T follicular helper cell (primary cell): ENCODE measurements at places on chromosomes 5 and 9.

GRCh38 chr5:61177716-61178115, 15.4 kb upstream of the SMIM15 start:
- no peak for DNase-seq

DNA sequence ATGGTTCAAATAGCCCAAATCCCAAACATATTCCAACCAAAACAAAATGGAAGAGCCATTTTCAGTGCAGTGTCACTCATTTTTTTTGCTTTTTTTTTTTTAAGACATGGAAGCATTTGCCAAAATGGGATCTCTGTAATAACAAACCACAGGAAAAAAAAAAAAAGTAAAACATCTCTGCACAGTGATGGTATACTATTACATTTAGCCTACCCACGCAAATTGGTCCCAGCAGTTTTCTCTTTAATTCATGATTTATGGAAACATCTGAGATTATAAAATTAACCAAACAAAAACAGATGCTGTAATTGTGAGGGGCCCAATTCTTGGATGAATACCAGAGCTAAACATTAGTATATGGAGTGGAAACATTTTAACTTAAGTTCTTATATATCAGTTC, 566.6 kb downstream of the ZNF608 start:
- DNase-seq = no peak

DNA sequence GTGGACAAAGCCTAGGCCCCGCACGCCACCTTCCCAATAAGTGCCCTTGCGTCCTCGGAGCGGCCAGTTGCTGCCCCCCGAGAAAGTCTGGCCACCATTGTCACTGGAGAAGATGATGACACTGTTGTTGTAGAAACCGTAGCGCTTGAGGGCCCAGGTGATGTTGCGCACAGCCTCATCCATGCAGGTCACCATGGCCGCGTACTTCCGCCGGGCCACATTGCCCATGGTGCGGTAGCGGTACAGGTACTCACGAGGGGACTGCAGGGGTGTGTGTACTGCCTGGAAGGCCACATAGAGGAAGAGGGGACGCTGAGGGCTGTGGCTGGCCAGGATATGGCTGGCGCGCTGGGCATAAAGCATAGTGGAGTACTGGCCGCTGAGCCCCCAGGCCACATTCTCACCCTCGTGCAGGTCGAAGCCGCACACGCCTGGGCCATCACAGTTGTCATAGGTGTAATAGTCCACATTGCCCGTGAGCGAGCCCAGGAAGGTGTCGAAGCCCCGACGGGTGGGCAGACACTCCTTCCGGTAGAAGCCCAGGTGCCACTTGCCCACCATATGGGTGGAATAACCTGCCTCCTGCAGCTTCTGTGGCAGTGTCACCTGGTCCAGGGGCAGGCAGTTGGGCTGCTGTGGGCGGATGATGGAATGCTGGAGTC, 4.6 kb downstream of the ARSI start:
- no peak for DNase-seq

DNA sequence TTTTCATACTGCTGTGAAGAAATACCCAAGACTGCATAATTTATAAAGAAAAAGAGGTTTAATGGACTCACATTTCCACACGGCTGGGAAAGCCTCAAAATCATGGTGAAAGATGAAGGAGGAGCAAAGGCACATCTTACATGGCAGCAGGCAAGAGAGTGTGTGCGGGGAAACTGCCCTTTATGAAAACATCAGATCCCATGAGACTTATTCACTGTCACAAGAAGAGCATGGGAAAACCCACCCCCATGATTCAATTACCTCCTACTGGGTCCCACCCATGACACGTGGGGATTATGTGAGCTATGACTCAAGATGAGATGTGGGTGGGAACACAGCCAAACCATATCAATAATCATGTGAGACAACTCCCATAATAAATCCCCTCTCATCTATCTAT, 8.7 kb downstream of the TTC39B start:
- DNase-seq = no peak

DNA sequence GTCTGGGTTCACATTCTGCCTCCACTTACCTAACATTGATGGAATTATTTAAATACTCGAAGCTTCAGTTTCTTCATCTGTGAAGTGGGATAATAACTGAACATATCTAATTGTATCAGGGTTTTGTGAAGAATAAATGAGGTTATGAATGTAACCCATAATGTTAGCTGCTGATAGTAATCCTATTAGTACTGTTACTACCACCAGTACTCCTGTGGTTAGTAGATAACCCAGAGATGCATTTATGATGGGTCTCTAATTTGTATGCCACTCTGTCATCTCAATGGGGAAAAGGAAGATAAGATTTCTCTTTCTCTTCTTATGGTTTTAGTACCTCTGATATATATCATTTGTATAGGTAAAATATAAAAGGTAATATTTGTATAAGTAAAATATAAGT, 16.0 kb downstream of the CPEB4 start:
- no peak for DNase-seq

GRCh38 chr9:136090056-136090735, 4.9 kb downstream of the NACC2 start:
- DNase-seq = no peak

DNA sequence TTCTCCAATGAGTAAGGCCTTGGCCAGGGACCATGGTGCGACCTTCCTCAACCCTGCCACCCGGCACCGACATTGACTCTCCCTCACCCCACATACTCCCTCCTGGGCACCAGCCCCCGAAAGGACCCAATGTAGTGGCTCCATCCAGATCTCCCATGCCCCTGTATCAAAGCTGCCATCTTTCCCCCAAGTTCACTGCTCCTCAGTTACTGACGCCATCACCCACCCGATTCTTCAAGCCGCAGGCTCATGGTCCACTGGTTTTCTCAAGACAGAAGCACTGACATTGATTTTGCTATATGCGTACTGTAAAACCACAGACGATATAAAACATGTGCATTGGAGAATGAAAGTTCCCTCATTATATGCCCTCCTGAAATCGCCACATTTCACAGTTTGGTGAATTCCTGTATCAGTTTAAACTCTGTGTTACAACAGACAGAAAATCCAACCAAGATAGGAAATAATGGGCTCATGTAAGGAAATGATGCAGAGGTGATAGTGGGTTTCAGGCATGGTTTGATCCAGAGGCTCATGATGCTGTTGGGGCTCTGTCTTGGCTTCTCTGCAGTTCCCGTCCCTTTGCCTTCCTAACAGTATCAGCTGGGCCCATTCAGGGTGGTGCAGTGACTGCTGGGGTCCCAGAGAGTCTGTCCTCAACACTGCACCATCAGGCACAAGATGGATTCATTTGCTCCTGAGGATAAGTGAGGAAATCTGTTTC, 207.3 kb upstream of the IER5L start:
- DNase-seq = no peak

DNA sequence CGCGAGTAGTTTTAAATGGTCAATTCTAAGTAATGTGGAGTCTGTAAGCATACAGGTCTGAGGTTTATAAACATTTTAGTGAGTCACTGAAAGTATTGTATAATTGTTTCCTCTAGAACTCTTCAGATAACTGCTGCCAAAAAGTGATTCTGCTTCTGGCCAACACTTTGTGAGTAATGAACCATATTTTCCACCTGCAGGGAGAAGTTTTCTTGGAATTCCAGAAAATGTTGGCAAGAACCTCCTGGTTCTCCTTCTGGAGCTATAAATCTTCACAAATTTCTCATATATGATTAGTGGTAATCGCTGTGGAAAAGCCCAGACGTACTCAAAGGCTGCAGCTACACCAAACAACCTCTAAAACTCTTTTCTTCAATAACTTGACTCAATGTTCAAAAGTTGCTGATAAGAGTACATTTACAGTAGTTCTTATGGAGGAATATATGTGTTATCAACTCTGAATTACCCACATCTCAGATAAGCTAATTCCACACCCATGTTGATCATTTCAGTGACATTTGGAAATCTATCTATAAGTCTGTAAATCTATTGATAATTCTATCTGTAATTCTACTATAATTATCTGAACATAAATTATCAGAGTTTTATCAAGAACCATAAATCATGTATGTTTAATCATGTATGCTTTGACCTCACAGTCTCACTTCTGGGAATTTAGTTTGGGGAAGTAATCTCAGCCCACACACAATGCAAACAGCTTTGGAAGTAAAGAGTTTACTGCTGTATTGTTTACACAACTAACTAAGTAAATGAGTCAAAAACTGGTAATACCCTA, 74.1 kb downstream of the FNBP1 start:
- DNase-seq = no peak

GRCh38 chr5:171476701-171477100, 57.3 kb downstream of the FGF18 start:
- DNase-seq = no peak

- no peak for DNase-seq
Measured at GRCh38 chr9:6930827-6931226, 173.1 kb downstream of the KDM4C start.

GRCh38 chr5:138905541-138905940, 30.4 kb upstream of the LRRTM2 start:
- no peak for DNase-seq

GRCh38 chr5:175385691-175386362, 58.2 kb downstream of the DRD1 start:
- no peak for DNase-seq

- no peak for DNase-seq
Measured at GRCh38 chr5:146051678-146052077, 53.7 kb downstream of the PLAC8L1 start.

GRCh38 chr9:106862821-106863720, at the start of gene ZNF462:
Gene ZNF462, plus strand, starts transcription at chr9:106863166. Its CDS starts 60,218 bp downstream, at chr9:106923384.
- DNase-seq = no peak

GRCh38 chr5:6583049-6583880, 49.6 kb downstream of the NSUN2 start:
- no peak for DNase-seq

DNA sequence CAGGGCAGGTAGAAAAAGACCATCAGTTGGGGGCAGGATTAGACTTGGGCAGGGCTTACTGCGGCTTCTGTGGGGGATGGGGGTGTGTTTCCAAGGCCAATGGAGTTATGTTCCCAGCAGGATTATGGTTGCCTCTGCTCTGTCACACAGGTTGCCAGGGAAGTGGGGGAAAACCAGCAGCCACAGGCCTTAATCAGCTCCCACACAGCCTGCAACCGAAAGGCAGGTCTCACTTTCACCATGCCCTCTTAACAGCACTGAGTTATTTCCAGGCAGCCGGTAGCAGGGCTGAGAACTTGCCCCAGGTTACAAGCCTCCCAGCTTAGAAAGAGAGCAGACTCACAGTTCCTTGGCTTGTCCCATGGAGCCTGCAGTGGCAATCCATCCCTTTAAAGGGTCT, 205.5 kb downstream of the FGF10 start:
- no peak for DNase-seq

- DNase-seq = no peak
Measured at GRCh38 chr5:153367466-153367865, 123.0 kb upstream of the GRIA1 start.

GRCh38 chr5:7877851-7878250, 8.9 kb downstream of the MTRR start:
- no peak for DNase-seq

GRCh38 chr9:31520301-31521085, 864.0 kb upstream of the ACO1 start:
- no peak for DNase-seq

DNA sequence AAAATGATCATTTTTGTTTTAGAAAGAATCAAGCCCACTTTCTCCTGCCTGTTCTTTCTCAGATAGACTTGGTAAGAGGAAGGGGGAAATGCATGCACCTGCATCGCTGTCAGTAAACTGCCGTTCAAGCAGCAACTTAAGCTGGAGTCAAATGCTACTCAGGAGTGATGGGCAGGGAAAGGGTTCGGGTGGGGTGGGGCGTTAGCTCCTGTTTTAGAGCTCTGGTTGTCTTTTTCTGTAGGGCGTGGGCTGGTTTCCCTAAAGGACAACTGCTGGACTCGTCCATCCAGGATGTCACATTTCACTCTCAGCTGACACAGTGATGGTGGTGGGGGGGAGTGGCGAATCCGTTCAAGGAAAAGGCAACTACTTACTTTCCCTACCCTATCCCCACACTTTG, 75.0 kb downstream of the NDFIP1 start:
- no peak for DNase-seq

- DNase-seq = no peak
Measured at GRCh38 chr5:13510616-13511015, 433.9 kb downstream of the DNAH5 start.

DNA sequence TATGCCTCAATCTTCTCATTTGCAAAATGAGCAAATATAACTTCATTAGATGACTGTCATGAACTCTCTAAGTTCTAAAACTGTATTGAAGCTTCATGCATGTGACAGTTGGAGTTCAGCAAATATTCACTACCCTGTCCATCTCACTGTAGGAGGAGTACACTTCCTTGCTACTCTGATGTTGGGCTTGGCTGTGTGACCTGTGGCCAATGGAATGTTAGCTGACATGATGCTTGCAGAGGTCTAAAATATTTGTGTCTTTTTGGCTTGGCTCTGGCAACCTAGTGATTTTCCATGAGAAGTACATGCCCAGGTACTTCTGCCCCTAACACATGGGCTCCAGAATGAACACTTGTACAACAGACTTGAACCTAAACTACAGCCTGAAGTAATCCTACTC, 203.1 kb upstream of the ANKH start:
- no peak for DNase-seq

DNA sequence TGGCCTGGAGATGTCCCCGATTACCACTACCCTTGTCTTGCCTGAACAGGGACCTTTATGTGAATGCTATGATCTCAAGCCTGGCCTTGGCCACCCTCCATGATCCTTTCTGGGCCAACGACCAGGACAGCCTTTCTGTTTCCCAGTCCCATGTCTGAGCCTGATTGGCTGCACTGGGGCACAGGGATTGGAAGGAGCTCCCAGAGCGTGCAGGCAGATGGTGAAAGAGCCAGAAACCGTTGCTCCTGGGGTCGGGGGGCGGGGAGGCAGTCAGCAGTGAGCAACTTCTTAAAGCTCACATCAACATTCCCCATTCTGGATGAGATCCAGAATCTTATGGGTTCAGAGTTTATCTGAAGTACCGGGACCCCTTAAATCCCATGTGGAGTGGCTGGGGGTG, 84.4 kb downstream of the INSYN2B start:
- DNase-seq = no peak

GRCh38 chr9:119956111-119956510, 586.9 kb upstream of the BRINP1 start:
- no peak for DNase-seq

GRCh38 chr5:10401498-10401897, 40.2 kb upstream of the ROPN1L start:
- no peak for DNase-seq

DNA sequence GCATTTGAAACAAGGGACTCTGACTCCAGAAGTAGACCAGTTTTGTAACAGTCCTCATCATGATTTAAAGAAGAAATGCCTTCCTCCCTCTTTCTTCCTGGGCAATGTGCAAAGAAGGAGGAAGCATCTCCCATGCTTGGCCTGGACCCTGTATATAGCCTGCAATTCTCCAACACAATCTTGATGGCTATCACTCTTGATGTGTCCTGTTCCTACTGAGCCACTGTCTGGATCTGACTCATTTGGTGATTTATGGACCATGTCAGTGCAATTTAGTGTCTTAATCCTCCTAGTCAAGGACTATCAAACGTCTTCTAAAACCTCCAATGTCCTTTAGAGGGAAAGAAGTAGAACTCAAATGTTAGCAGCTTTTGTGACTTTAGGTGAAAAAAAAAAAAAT, 697.3 kb downstream of the TLR4 start:
- DNase-seq = no peak

- no peak for DNase-seq
Measured at GRCh38 chr9:114827641-114828302, 21.9 kb upstream of the TNFSF15 start.

- DNase-seq = no peak
Measured at GRCh38 chr5:123028222-123028621, 8.3 kb downstream of the PPIC start.

- DNase-seq = no peak
Measured at GRCh38 chr9:1071730-1072129, 21.6 kb downstream of the DMRT2 start.

GRCh38 chr9:35910613-35911359, 1.5 kb downstream of the SPAAR start:
- peak; percentile 25 for DNase-seq

- DNase-seq = no peak
Measured at GRCh38 chr5:26889815-26890214, 148.6 kb downstream of the CDH9 start.
